Thymus (tissue), 14 donors: ENCODE measurements at places on chromosomes 5 and 9. TPM values are rescaled to one million over a fixed set of nuclear protein-coding genes. Genes with fewer than 3 reads are reported as not detected.

DNA sequence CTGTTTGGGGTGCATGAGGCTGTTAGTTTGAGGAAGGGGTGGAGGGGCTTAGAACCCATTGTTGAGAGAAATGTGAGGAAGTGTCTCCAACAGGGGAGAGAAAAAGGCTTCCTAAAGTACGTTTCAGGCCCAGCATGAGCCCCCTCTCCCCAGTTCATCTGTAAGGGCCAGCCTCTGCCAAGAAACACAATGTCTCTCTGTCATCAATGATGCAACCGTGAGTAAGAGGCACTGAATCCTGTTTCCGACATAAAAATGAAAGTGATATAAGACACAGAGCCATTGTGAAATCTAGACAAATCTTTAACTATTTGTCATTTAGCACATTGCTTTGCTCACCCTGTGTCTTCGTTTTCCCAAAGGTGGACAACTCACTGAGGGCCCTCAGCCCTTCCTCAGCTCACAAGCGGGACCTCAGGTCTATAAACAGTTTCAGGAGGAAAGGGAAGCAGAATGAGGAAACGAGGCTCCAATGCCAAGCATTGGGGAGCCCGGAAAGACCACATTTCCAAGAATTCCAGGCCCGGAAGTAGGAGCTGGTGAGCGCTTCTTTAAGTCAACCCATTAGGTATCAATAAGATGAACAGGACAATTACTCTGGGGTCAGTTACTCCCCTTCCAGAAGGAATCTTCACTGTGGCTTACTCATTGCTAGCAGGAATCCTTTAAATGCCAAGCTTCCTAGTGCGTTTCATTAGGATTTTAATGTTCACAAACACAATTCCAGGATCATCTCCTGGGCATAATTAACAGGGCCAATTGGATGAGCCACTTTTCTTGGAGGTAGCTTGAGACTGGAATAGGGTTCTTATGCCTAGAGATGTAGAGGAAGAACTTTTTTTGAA is 59.0 kb upstream of the KLF4 start:
- DNase-seq, result no peak

GRCh38 chr5:78003919-78004318 is 227.8 kb upstream of the TBCA start:
- DNase-seq, result no peak

- no peak for DNase-seq
These were observed 312.0 kb upstream of the EDIL3 start for GRCh38 chr5:84696651-84697050.

DNA sequence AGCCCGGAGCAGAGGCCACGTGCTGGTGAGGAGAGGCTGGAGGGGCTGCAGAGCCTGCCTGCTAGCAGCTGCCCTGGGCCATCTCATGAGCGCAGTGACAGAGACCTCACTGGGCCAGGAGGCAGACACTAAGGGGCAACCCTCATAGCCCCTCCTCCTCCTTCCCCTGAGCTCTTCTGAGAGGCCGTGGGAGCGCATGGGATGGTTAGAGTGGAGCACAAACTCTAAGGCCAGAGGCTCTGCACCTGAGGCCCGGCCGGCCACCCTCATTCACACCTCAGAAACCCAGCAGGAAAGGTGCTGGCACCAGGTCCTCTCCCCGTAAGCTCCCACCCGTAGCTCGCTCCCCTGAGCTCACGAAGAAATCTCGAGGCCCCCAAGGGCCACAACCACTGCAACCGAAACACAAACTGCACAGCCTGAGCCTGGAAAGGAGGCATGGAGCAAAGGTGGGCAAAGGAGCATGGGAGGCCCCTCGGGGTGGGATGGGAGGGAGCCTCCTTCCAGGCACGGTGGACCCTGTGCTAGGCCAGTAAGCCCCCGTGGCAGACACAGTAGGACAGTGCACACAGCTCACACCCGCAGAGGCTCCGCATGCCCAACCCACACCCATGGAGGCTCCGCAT is 17.7 kb downstream of the CAMSAP1 start:
- DNase-seq, result no peak

DNA sequence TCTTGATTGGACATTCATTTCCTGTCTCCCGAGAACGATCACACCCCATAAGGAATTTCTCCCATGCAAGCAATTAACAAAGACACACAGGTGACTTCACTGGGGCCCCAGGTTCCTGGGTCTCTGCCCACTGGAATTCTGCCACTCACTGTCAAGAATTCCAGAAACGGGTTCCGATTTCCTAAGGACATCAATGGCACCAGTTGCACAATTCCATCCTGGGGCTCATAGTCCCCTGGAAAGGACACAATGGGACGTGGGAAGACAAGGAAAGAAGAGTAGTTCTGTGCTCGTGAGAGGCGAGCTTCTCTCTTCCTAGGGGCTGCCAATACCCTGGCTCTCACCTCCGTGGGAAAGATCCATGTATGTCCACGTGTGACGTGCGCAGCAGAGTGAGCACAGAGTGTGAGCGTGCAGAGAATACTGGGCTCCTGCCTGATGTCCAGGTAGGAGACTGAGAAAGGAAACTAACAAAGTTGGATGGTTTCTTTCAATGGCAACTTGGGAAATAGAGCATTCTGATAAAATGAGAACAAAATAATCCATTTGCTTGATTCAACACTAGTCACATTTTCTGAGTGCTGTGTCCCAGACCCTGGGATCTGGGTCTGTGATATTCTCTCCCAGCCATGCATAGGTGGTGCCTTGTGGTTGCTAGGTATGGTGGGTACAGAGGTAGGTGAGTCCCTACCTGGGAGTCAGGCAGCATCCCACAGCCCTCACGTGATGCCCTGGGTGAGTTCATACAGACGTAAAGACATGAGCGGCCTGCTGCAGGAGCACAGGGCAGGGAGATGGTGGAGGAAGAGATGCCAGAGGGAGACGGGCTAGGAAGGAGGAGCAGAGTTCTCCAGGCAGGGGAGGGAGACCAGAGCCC is 159.8 kb downstream of the COL23A1 start:
- no peak for DNase-seq

DNA sequence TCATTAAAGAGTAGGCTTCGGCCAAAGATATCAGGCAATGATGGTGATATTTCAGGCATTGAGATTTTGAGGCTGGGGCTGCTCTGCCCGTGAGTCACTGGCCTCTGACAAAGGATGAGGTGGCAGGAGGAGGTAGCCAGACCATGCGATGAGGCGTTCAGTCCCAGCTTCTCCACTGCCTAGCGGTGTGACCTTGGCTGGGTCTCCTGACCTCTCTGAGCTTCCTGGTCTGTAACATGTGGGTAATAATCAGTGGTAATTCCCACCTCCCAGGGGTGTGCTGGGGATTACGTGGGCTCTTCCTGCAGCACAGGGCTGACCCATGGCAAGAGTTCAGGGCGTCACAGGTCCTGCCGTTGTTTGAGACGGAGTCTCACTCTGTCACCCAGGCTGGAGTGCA is 73.2 kb upstream of the RAPGEF1 start:
- no peak for DNase-seq

- no peak for DNase-seq
These were observed 88.0 kb downstream of the SEMA6A start for GRCh38 chr5:116486588-116486987.

DNA sequence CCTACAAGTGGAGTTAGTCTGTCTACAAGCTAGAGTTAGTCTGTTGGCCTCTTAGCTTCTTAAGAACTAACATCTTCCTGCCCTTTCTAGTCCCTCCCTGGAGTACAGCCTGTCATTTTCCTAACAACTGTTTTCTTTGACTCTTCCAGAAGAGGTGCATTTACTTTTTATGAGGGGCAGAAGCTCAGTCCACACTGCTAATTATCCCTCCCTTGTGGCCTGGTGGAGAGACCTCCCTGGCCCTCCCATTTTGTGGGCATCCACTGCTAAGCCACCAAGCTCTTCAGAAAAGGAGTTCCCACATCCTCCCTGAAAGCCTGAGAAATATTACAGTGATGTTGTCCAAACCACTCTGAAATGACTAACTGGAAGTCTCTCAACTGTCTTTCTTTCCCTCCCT is 8.0 kb downstream of the MAP1B start:
- no peak for DNase-seq

DNA sequence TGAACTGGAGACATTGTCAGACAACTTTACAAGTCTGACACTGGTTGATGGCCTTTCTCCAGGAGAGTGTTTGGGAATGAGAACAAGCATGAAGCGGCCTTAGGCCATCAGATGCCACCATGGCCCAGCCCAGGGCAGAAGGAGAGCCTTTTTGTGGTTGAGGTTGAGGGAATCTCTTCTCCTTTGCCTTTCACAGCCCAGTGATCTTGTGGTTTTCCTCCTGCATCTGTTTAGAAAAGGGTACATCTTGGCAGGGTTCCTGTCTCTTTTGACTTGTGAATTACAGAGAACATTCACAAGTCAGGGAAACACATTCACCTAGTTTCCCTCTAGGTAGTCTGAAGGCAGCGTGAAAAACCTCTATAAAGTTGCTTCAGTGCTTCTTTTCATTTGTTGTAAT is 27.5 kb downstream of the DMRT2 start:
- DNase-seq, result no peak

DNA sequence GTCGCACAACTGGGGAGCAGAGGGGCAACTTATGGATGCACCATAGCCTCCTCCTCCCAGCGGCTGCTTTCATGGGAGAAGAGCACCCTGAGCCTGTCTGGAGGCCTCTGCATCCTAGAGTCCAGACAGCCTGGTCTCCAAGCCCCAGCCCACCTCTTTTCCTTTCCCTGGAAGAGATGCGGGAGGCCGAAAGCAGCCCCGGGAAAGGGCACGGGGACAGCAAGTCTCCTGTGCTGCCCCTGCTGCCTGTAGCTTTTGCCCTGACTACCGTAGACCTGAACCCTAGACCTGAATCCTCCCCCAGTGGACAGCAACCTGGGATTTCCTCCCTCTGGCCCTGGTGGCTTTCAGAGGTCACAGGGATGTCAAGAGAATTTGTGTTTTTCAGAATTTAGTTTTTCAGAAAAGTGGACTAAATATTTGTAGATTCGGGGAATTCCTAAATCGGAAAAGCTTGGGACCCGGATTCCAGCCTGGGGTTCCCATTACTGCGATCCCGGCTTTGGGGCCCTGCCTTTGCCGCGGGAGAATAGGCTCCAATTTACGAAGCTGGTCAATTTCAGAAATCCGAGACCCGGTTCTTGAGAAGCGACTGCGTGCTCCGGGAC is 4.3 kb upstream of the PITX1 start:
- no peak for DNase-seq

DNA sequence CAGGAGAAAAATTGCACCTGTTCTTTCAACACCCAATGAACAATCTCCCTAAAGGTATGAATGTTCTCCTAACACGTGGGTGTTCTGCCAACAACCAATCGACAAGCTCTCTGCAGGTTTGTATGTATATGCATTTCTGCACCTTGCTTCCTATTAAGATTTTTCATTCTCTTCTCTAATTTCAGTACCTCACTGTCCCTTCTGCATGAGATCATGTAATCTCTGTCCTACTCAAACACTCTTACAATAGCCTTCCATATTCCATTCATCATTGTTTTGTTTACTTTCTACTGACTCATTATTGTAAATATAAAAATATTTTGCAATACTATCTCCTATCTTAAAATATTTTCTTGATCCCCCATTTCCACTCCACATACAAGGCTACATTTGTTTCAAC is 382.0 kb downstream of the CDH12 start:
- DNase-seq, result no peak

GRCh38 chr5:116842514-116842961 is 267.9 kb upstream of the SEMA6A start:
- no peak for DNase-seq

DNA sequence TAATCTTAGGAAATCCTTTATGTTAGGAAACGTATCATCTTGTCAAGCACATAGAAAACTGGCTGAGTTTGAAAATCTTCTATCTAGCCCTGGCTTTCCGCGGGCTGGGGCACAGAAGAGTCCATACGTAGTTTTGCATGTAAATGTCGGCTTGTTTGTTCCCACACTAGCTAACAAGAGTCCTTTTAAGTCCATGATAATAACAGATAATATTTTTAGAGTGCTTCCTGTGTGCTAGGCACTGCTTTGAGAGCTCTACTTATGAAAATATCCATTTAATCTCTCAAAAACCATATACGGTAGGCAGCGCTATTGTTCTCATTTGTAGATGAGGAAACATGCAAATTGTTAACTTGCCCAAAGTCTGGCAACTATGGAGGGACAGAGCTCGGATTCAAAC is 40.5 kb downstream of the FYB1 start:
- DNase-seq, result no peak

- no peak for DNase-seq
These were observed 71.6 kb upstream of the RNU6ATAC start for GRCh38 chr9:134236001-134236421.

GRCh38 chr9:97501177-97501971 is at the start of gene TMOD1:
Gene TMOD1, plus strand, starts transcription at chr9:97501666. Its CDS starts 22,523 bp downstream, at chr9:97524189.
- DNase-seq, result peak; percentile 21

GRCh38 chr5:32504989-32505596 is 60.6 kb upstream of the ZFR start:
- DNase-seq, result peak; percentile 21

- DNase-seq, result peak; percentile 62
These were observed 36.7 kb downstream of the NDFIP1 start for GRCh38 chr5:142145106-142145900.

- DNase-seq, result no peak
These were observed 280.8 kb downstream of the FBXL17 start for GRCh38 chr5:108101130-108101529.

GRCh38 chr5:120873083-120873482 is 409.0 kb downstream of the PRR16 start:
- DNase-seq, result no peak

GRCh38 chr5:133357758-133358157 is 254.6 kb downstream of the FSTL4 start:
- DNase-seq, result no peak

DNA sequence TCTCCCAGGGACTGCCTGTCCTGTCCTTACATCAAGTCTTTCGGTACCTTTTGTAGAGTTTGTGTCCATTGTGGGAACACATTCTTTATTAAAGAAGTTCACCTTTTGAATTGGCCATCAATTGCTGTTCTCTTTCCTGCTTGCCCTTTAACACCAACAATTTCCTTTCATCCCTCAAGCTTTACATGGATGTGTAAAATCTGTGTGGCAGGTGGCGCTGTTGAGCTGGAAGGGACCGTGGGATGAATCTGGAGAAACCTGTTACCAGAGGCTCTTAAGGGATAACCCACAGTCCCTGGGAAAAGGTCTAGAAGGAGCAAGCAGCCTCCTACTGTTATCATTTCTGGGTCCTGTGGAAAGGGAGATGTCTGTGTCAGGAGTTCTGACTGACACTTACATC is 7.9 kb upstream of the ZFP62 start:
- DNase-seq, result peak; percentile 51

Gene SPINK13
- 1.1 TPM for polyA plus RNA-seq

Gene FAM114A2
- polyA plus RNA-seq, result 14.1 TPM

Gene SPATA31C1
- not detected for polyA plus RNA-seq

Gene PRR7
- 1.6 TPM for polyA plus RNA-seq

Gene PLPP7
- 0.96 TPM for polyA plus RNA-seq

Gene TNFSF8
- polyA plus RNA-seq, result 82.1 TPM

Gene PNPLA7
- 11.5 TPM for polyA plus RNA-seq
